Type B pancreatic cell (in vitro differentiated cells): ENCODE measurements at places on chromosomes 11 and 22.
A peak's percentile ranks its signal among the peaks of the same experiment; 100 is the strongest.

- no peak for DNase-seq
These were observed 17.4 kb upstream of the SOX6 start for GRCh38 chr11:16373768-16374167.

GRCh38 chr22:20867179-20868024 lies 8.6 kb downstream of the SNAP29 start:
- no peak for DNase-seq

DNA sequence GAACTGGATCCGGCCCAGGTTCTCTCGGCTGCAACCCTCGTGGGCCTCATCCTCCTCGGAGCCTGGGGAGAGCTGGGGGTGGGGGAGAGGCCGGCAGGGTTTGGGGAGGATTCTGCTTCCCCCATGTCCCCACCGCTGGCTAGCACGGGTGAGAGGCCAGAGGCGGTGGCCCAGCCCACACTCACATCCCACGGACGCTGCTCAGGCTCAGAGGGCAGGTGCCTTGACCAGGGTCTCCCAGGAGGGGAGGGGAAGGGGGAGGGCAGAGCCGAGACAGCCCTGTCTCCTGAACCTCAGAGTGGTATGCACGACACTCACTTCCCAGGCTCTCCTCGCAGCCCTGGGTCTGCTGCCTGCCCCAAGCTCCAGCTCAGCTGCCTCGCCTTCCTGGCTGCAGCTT lies 19.6 kb downstream of the LRRC10B start:
- DNase-seq: no peak

- DNase-seq: no peak
These were observed 38.7 kb downstream of the KCNJ1 start for GRCh38 chr11:128828350-128828749.

- no peak for DNase-seq
These were observed 207.8 kb upstream of the CCDC90B start for GRCh38 chr11:83493917-83494316.

GRCh38 chr11:22668005-22668796 lies 1.8 kb downstream of the GAS2 start:
- no peak for DNase-seq

DNA sequence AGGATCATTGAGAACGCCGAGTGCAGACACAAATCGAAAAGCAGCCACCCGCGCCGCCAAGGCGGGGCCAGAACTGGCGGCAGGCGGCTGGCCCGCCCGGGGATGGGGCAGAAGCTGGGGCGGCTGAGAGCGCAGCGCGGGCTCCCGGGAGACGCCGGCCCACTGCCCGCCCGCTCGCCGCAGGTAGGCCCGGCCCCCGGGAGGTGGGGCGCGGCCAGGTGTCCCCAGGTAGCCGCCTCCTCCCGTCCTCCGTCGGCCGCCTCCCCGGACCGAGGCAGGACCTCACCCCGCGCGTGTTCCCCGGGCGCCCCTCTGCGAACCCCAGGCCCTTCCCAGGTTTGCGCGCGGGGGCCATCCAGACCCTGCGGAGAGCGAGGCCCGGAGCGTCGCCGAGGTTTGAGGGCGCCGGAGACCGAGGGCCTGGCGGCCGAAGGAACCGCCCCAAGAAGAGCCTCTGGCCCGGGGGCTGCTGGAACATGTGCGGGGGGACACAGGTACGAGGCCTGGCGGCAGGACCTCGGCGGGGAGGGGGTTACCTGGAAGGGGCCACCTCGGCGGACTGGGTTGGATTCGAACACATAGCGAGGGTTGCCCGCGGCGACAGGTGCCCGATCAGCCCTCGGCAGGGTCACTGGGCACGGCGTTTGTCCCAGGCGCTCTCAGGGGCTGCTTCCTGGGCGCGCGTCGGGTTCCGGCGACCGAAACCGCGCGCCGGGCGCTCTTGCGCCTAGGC lies at the start of gene PRRG4:
Gene PRRG4, plus strand, starts transcription at position 248 of the 733 bp plus-strand sequence. CDS start 603 bp downstream, outside the sequence.
- peak; percentile 74 for DNase-seq
